Caudate nucleus (tissue), 63 donors: ENCODE measurements at places on chromosomes 5 and 9.

GRCh38 chr5:105617436-105618215 lies 2053.1 kb downstream of the EFNA5 start:
- DNase-seq, result no peak

GRCh38 chr5:35518104-35518503 lies 99.6 kb upstream of the SPEF2 start:
- DNase-seq, result no peak

DNA sequence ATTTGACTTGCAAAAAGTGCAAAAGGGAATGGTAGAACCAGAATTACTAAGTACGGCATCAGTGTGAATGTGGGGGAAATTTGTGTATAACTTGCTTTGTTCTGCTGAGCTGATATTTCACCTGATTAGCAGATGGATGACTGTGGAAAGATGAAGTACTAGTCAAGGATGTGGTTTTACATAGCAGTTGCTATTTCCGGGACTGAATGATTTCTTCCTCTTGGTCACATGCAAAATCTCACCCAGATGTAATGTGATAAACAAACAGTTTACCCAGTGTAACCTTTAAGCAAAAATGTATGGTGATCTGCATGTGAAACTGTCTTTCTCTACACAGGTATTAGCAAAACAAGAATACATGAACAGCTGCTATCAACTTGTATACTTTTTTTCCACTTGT lies 46.1 kb downstream of the DCP2 start:
- no peak for DNase-seq

GRCh38 chr9:89874351-89875321 lies 269.8 kb downstream of the GADD45G start:
- DNase-seq, result no peak

GRCh38 chr9:129166623-129167557 lies 11.2 kb downstream of the IER5L start:
- DNase-seq, result no peak

DNA sequence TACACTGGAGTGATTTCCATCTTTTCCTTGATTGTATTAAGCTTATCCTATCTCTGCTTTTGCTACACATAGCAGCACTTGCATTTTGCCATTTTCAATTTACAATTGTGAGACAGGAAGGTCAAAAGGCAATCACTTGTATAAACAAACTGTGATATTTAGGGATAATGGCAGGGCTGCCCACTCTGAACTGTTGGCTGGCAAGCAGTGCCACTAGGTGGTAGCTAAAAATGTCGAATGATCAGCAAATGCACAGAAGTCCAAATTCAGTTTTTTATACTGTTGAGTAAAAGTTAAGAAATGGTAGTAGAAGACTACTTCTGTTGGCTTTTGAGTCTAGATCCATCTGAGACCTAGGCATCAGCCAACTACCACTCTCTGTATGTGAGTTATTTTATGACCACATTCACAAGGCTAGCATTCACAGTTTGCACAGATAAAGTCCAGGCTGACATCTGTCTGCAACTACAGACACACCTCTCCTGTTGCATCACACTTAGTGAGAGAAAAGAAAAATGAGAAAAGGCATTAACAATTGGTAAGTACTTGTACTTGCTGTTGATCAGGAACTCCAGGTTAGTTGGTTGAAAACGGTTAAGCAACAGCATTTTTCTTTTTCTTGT lies 108.8 kb upstream of the ASTN2 start:
- DNase-seq, result no peak

- no peak for DNase-seq
Measured at GRCh38 chr9:115103746-115104477, 14.0 kb downstream of the TNC start.

- DNase-seq, result no peak
Measured at GRCh38 chr5:178415353-178415752, 174.8 kb downstream of the COL23A1 start.

DNA sequence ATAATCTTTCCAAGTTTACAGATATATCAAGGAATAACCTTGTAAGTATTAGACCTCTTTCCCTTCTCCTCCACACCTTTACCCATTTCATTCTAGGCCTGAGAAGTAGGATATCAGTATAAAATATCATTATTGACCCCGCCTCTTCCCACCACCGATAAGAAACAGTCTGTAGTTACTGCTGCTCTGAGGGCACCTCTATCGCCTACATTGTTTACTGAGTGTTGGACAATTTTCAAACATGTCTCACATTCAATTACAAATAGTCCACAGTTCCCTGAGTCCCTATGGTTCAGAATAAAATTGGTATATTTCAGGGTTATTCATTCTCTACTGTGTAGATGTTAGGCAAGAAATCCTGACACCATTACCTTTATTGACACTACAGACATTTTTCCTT lies 73.4 kb downstream of the TEK start:
- DNase-seq, result no peak

DNA sequence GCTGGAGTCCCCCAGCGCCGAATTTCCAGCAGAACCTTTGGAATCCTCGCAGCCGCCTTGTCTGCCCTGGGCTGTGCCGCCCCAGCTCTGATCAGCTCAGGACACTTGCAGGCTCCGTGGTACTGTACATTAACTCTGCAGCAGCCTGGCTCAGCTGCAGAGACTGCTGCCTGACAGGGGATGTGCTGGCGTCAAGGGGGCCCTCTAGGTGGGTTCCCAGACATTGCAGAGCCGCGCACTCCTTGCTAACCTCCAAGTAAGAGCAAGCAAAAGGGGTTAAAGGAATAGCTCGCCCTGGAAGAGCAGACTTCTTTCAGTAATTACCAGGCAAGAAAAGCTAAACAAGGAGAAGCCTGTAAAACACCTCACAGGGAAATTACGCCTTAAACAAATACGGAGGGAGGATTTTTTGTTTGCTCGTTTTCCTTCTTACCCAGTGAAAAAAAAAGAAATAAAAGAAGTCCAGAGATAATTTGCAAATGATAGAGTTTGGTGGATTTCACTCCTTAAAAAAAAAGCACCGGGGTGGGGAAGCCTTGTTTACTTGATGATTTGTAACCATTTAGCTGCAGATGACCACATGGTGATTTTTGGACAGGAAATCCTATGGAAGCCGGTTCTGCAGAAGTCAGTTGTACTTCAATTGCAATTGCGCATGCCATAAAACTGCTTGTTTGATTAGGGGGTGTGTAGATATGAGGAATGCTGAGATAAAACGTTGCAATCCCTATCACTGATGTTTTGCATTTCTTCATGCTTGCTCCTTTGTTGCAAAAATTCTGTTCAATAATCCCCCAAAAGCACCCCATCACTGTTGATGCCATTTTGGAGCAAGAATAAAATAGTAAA lies 305.8 kb downstream of the PDE4D start:
- peak; percentile 78 for DNase-seq
